ENCODE measurements at places on chromosomes 16 and 17.
A peak's percentile ranks its signal among the peaks of the same experiment; 100 is the strongest.

GRCh38 chr17:65055280-65055707 lies 1.2 kb downstream of the GNA13 start:
- no peaks in the 10 kb centered on the region for H3K27me3 ChIP-seq
- H3K36me3 ChIP-seq: peaks cover 31% of the 10 kb centered on the region
- no peak for DNase-seq

GRCh38 chr17:40065769-40066510 lies 3.2 kb downstream of the THRA start:
- no peaks in the 10 kb centered on the region for H3K36me3 ChIP-seq
- H3K27me3 ChIP-seq: no peaks in the 10 kb centered on the region
- no peak for DNase-seq
- peak overlapping the region; percentile 97 for H3K4me3 ChIP-seq

- H3K27me3 ChIP-seq: peaks cover 4% of the 10 kb centered on the region
- DNase-seq: peak; percentile 91
- peaks cover 43% of the 10 kb centered on the region for H3K4me1 ChIP-seq
- H3K4me3 ChIP-seq: peak overlapping the region; percentile 97
Measured at GRCh38 chr16:75265911-75266701, 14.7 kb upstream of the BCAR1 start.

DNA sequence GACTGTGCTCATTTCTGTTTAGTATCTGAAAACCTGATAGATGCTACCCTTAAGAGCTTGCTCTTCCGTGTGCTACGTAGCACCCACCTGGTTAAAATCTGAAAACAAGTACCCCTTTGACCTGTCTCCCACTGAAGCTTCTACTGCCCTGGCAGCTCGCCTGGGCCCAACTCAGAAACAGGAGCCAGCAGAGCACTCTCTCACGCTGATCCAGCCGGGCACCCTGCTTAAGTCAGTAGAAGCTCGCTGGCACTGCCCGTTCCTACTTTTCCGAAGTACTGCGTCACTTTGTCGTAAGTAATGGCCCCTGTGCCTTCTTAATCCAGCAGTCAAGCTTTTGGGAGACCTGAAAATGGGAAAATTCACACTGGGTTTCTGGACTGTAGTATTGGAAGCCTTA lies 18.9 kb downstream of the NTAN1 start:
- H3K4me3 ChIP-seq: no peak overlapping the region
- peaks cover 88% of the 10 kb centered on the region for H3K36me3 ChIP-seq

DNA sequence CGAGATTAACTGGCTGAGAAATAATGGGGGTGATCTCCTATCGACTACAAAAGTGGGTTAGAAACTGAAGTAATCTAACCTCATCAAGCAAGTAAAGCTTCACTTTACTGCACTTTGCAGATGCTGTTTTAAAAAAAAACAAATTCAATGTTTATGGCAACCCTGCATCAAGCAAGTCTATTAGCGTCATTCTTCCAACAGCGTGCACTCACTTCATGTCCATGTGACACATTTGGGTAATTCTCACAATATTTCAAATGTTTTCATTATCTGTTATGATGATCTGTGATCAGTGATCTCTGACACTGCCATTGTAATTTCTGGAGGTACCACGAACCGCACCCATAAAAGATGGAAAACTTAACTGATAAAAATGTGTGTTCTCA lies 70.8 kb downstream of the KANSL1 start:
- DNase-seq: no peak
- no peaks in the 10 kb centered on the region for H3K36me3 ChIP-seq
- no peak overlapping the region for H3K27ac ChIP-seq
- H3K4me3 ChIP-seq: no peak overlapping the region
- H3K27me3 ChIP-seq: no peaks in the 10 kb centered on the region

Measured in upper lobe of right lung (tissue), 1 donor.